ENCODE measurements at places on chromosomes 6 and 20. TPM values are rescaled to one million over a fixed set of nuclear protein-coding genes. Genes with fewer than 3 reads are reported as not detected.
A peak's percentile ranks its signal among the peaks of the same experiment; 100 is the strongest.

GRCh38 chr6:26028746-26029569 lies 58.3 kb upstream of the HFE start:
- peak overlapping the region; percentile 73 for H3K4me3 ChIP-seq
- H3K4me1 ChIP-seq: no peaks in the 10 kb centered on the region
- peak overlapping the region; percentile 96 for H3K27ac ChIP-seq
- H3K36me3 ChIP-seq: no peaks in the 10 kb centered on the region
- DNase-seq: peak; percentile 61
- H3K27me3 ChIP-seq: no peaks in the 10 kb centered on the region

- no peak overlapping the region for H3K4me3 ChIP-seq
- H3K27ac ChIP-seq: no peak overlapping the region
- no peak for DNase-seq
- no peaks in the 10 kb centered on the region for H3K27me3 ChIP-seq
These were observed 44.1 kb downstream of the MRAP2 start for GRCh38 chr6:84077645-84078044.

- H3K36me3 ChIP-seq: peaks cover 13% of the 10 kb centered on the region
- peaks cover 8% of the 10 kb centered on the region for H3K4me1 ChIP-seq
- no peak for DNase-seq
- no peaks in the 10 kb centered on the region for H3K27me3 ChIP-seq
- no peak overlapping the region for H3K4me3 ChIP-seq
These were observed 142.0 kb downstream of the UST start for GRCh38 chr6:148888856-148889255.

GRCh38 chr6:167820681-167821080 lies 6.0 kb upstream of the AFDN start:
- no peak overlapping the region for H3K4me3 ChIP-seq
- no peak for DNase-seq
- H3K36me3 ChIP-seq: peaks cover 12% of the 10 kb centered on the region
- H3K4me1 ChIP-seq: peaks cover 11% of the 10 kb centered on the region

DNA sequence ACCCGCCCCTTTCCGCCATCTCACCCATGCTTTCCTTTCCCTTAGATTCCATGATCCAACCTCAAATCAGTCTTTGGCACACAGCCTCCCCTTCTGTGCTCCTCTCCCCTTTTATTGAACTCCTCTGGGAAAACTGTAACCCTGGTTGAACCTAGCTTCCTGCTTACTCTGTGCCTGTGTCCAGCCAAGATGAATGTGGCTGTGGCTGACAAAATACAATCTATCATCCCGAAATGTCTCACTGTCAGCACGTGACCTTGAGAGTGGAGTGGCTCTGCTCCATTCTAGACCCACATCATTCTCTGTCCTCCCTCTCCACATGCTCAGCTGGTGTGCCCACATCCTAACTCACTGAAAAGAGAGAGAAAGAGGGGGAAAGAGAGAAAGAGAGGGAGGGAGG lies 11.0 kb downstream of the NCR2 start:
- no peaks in the 10 kb centered on the region for H3K4me1 ChIP-seq
- peaks cover 4% of the 10 kb centered on the region for H3K36me3 ChIP-seq
- H3K27ac ChIP-seq: no peak overlapping the region
- no peaks in the 10 kb centered on the region for H3K27me3 ChIP-seq

DNA sequence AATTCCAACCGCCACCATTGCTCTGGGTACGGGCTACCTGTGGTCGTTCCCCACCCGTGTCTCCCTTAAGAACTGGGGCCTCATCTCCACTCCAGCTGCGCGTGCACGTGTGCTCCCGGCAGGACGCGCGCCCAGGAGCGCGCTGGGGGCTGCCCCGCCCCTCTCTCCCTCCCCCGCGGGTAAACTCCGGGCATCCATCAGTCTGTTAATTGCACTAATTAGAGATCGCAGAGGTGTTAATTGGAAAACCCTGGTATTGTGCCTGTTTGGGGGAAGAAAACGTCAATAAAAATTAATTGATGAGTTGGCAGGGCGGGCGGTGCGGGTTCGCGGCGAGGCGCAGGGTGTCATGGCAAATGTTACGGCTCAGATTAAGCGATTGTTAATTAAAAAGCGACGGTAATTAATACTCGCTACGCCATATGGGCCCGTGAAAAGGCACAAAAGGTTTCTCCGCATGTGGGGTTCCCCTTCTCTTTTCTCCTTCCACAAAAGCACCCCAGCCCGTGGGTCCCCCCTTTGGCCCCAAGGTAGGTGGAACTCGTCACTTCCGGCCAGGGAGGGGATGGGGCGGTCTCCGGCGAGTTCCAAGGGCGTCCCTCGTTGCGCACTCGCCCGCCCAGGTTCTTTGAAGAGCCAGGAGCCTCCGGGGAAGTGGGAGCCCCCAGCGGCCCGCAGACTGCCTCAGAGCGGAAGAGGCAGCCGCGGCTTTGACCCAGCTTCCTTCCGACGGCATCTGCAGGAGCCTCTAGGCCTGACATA lies 14.4 kb downstream of the FOXP4 start:
- H3K4me1 ChIP-seq: peaks cover 16% of the 10 kb centered on the region
- H3K36me3 ChIP-seq: peaks cover 10% of the 10 kb centered on the region
- H3K4me3 ChIP-seq: peak overlapping the region; percentile 82
- H3K27ac ChIP-seq: no peak overlapping the region
- DNase-seq: peak; percentile 84

- no peak for DNase-seq
- H3K27ac ChIP-seq: no peak overlapping the region
- H3K4me1 ChIP-seq: no peaks in the 10 kb centered on the region
- no peak overlapping the region for H3K4me3 ChIP-seq
These were observed 33.6 kb downstream of the COL20A1 start for GRCh38 chr20:63326314-63327230.

GRCh38 chr6:158174024-158174423 lies 5.9 kb downstream of the GTF2H5 start:
- H3K27me3 ChIP-seq: no peaks in the 10 kb centered on the region
- no peak overlapping the region for H3K27ac ChIP-seq
- peaks cover 6% of the 10 kb centered on the region for H3K4me1 ChIP-seq
- H3K36me3 ChIP-seq: peaks cover 13% of the 10 kb centered on the region
- no peak for DNase-seq

DNA sequence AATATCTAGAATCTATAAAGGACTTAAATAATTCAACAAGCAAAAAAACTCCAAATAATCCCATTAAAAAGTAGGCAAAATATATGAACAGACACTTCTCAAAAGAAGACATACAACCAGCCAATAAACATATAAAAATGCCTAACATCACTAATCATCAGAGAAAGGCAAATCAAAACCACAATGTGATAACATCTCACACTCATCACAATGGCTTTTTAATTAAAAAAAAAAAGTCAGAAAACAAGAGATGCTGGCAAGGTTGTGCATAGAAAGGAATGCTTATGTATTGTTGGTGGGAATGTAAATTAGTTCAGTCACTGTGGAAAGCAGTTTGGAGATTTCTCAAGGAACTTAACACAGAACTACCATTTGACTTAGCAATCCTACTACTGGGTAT lies 979.6 kb upstream of the MAP3K7 start:
- no peaks in the 10 kb centered on the region for H3K4me1 ChIP-seq
- no peaks in the 10 kb centered on the region for H3K27me3 ChIP-seq
- no peak overlapping the region for H3K27ac ChIP-seq
- no peak overlapping the region for H3K4me3 ChIP-seq

APOM gene
- total RNA-seq: 3.9 TPM

HCK gene
- 1.8 TPM for total RNA-seq

HTR1B gene
- 0.83 TPM for total RNA-seq

Data from H9 (cell line).